ENCODE measurements at places on chromosomes 2 and 18.

DNA sequence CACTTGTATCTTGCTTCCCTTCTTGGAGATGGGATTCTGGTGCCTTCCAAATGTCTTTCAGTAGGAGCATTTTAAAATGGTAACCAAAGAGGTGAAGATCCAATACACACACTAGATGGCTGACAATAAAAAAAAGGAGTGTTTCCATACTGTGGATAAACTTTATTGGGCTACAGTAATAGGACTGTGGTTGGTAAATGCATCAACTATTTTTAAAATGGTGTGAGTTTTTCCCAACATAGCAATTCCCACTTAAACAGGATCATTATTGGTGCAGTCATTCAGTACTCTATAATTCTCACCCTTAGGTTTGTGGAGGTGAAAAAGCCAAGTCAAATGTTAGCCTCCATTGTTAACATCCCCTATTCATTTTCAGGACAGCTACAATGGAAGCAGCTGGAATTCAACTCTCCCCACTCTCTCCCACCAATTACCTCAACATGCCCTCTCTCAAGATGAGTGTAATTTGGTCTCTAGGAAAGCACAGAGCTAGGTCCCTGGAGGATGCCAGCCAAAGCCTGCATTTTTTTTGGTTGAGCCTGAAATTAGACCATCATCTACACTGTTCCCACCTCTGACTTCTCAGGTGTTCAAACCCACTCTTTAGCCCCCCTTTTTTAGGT, 273.3 kb downstream of the TCF4 start:
- DNase-seq = no peak

- no peak for DNase-seq
Observed at GRCh38 chr2:237109421-237109934, 23.8 kb downstream of the COPS8 start.

GRCh38 chr2:1988049-1988448, 243.7 kb upstream of the PXDN start:
- DNase-seq = no peak

GRCh38 chr2:161063946-161064306, 96.3 kb upstream of the TANK start:
- DNase-seq = no peak

DNA sequence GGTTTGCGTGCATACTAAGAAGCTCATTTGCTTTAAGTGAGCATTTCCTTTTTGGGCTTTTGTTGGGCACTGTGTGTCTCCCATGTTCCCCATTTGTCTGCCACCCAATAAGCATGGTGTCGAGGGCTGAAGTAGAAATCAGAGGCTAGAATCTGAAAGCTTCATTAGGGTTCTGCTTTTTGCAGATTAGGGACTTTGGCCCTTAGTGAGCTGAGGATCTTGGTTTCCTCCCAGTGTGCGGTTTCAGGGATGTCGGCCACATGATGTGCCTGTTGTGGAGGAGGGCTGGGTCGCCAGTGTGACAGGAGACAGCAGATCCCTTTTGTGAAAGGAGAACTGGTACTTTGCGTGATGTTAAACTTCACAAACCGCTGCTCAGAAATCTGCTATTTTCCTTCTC, 41.1 kb downstream of the PLEKHB2 start:
- no peak for DNase-seq

DNA sequence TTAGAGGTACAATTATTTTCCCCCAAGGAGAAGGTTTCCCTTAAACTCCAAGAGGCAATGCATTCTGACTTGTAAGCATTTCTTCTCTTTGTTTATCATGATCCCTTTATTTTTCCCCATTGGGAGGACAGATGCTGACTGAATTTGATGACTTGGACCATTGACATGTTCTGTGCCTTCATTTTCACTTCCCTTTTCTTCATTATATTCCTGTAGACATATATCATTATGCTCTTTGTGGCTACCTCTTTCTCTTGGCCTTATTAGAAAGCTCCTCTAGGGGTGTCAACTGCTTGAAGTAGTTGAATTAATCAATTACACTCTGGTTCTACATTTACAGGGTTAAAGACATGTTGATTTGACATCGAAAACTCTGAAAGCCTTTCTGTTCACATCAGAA, 330.0 kb upstream of the DCC start:
- no peak for DNase-seq

DNA sequence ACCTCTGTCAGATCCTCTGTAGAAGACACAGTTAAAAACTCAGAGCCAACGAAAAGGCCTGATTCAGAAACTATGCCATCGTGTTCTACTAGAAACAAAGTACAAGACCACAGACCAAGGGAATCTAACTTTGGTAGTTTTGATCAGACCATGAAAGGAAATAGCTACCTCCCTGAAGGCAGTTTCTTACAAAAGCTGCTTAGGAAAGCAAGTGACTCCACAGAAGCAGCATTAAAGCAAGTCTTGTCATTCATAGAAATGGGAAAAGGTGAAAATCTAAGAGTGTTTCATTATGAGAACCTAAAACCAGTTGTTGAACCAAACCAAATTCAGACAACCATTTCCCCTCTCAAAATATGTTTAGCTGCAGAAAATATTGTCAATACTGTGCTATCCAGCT, 58.2 kb downstream of the FSIP2 start:
- no peak for DNase-seq

DNA sequence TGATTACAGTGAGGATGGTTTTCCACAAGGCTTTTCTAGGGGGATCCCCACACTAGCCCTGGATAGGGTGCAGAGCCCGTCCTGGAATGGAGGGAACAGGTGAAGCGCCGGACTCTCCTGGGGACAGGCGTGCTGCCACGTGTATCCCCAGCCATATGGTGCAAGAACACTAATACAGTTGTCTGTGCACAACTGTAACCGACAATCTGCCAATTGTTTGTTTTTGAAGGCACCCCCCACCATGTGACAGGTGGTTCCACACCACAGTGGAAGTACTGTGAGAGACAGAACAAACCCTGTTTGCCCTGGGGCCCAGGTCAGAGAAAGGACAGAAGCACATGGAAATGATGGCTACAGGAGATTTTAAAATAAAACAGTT, 52.9 kb downstream of the MYCN start:
- peak; percentile 54 for DNase-seq

DNA sequence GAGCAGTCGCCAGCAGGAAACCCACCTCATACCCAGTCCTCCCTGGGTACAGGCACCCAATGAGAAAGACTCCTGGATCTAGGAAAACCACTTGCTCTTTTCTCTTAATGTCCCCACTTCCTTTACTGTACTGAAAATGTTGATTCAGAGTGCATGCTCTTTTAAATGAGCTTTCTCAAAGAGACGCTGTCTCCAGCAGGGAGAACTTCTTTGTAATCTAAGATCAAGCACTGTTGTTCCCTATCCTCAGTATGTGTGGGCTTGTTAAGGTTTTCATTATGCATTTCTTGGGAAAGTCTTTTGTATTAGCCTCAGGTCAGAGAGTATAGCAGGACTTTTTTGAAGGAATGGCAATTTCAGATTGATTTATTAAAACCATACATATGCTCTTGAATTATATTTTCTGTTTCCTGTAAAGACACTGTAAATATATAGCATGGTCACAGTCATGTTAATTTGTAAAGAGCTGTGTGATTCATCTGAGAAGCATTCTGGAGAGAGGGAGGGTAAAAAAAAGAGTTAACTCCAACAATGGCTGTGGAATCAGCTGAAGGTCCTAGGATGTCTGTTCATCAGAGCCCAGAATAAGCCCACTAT, 178.1 kb downstream of the MGAT5 start:
- DNase-seq = no peak

All from right hindlimb (tissue), 1 donor.